ENCODE measurements at places on chromosomes 4 and X.

GRCh38 chr4:169612871-169613859 is 782 bp upstream of the NEK1 start:
- DNase-seq = peak; percentile 75

DNA sequence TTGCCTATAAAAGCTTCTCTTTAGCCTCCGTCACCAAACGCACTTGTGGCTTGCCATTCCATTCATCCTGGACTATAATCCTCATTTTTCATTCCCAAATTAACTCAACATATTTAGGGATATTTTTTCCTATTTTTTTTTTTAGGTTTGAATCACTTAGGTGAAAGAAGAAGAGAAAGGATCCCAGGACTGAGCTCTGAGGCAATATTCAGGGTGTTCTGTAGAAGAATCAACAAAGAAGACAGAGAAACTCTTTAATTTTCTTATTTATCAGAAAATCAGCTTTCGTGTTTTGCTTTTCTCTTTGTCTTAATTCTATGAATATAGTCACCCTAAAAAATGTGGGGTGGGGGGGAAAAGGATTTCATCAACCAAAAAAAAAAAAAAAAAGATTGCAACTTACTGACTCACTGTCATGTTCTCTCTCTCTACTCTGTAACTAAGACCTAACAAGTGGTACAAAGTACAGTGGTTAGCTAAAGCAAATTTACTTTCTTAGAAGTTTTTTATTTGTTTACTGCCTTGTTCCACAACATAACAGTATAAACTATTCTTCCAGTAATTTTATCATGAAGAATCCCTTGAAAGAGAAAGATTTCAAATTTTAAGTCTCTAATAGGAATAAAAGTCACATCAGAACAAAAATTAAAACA is 272.0 kb downstream of the DHX15 start:
- DNase-seq = no peak

- DNase-seq = no peak
Observed at GRCh38 chr4:43763029-43763610, 685.5 kb downstream of the KCTD8 start.

DNA sequence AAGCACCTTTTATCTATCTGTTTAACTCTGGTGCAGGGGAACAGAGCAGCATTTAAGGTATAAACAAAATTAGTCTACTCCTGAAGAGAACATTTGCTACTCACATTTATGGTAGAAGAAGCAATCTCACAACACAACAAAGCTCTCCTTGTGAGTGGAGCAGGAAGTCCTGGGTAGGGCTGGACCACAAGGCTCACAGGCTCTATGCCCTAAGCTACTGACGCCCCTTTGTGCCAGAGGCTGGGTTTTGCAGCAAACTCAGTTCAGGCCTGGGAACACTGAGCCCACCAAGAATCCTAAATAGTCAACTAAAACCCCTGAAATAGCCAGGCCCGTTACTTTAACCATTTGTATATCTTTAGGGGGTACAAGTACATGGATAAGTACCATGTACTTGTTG is 4.7 kb upstream of the ZXDB start:
- no peak for DNase-seq

GRCh38 chrX:118510111-118510510 is 14.5 kb downstream of the DOCK11 start:
- DNase-seq = no peak

DNA sequence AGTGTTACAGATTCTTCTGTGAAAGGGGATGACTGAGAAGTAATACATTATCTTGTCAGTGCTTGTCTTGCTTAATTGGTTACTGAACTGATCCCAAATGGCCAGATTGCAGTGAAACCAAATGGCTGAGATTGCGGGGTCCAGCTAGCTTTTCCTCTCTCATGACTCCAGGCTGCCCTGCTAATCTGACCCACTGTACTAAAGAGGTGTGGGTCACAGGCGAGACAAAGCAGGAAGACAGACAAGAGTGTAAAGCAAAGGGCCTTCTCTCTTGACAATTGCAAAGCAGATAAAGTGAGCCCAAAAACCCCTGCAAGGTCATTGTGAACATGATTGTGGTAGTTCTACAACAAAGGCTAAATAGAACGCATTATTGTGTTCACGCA is 2.1 kb downstream of the TMEM150C start:
- no peak for DNase-seq

DNA sequence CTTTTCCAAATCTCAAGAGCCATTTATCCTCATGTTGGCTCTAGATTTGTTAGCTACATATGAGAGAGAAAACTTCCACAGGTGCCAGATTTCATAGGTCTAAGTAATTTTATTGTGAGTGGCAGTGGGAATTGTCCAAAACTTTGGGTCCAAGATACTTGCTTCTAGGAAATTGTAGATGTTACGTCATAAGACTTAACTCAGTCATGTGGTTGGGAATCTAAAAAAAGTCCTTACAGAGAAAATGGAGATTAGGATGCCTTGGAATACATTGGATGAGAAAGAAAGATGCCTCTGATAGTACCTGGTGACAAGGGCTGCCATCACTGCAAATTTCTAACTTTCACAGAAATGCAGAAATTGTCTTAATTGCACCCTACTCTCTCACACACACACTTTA is 506.5 kb downstream of the C4orf33 start:
- DNase-seq = no peak

DNA sequence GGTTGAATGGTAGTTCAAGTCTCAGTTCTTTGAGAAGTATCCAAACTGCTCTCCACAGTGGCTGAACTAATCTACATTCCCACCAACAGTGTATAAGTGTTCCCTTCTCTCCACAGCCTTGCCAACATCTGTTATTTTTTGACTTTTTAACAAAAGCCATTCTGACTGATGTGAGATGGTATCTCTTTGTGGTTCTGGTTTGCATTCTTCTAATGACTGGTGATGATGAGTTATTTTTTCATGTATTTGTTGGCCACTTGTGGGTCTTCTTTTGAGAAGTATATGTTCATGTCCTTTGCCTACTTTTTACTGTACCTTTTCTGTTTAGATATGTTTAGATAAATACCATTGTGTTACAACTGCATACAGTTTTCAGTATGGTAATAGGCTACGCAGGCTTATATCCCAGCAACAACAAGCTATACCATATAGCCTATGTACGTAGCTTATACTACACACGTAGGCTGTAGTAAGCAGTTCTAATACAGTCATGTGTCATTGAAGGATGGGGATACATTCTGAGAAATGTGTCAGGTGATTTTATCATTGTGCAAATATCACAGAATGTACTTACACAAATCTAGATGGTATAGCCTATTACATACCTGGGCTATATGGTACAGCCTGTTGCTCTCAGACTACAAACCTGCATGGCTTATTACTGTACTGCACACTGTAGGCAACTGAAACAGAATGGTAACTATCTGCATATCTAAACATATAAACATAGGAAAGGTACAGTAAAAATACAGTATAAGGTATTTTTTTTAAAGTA is 28.1 kb downstream of the KLHL8 start:
- peak; percentile 34 for DNase-seq

DNA sequence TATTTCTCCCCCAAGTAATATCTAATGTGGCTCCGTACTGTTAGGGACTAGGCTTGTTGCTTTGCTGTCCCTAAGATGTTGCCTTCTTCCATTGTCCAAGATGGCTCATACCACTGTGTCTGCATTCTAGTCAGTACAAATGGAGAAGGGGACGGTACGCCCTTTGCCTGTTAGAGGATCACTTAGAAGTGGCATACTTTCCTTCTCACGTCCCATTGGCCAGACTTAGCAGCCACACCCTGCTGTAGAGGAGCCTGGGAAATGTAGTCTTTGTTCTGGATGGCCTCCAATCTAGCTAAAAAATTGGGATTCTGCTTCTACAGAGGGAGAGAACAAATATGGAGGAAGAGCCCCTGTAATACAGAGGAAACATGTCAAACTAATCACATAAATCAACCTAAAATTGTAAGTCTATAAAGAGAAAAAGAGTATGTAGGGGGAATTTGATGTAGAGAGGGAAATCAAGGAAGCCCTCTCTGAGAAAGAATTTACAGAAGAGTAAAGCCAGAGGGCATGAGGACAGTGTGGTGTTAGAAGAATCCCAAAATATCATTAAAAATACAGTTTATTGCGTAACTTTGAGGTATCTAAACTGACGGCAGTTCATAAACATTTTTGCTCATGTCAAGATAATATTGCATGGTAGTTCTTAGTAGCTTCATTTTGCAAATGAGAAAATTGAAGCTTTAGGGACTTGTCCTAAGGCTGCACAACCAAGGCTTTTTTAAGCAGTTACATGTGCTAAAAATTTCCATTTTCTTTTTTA is 15.1 kb downstream of the PRIMPOL start:
- peak; percentile 9 for DNase-seq

GRCh38 chr4:25813448-25814106 is 49.2 kb downstream of the SEL1L3 start:
- peak; percentile 88 for DNase-seq

- no peak for DNase-seq
Observed at GRCh38 chrX:80984118-80984517, 174.4 kb upstream of the BRWD3 start.

DNA sequence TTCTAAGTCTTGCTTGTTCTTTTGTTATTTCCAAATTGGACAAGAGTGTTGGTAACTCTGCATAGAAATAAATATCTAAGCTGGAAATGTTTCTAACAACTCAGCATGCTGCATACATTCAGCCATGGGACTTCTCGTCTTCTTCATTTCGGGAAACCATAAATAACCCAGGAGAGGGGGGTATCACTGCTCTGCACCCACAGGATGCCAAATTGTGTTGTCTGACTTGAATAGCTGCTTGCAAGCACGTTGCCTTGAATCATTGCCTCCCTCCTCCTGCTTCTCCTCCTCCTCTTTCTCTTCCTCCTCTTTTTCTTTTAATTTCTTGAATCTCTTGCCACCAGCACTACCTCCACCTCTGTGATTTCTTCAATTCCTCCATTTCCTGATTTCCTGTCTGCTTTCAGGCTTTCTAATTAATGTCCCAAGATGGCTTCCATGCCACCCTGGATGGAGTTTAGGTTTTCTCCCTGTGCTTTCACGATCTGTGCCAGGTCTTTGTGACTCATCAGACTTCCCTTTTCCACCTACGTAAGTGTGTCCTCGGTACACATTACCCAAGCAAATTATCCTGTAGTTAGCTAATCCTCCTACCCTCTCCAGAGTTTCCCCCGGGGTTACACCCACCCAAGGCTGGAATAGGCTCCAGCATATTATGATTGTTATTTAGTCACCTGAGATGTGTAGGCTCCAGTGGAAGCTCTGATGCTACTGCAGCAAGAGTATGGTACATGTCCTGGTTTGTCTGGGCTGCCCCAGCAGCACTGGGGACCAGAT is 122.6 kb upstream of the VCX3B start:
- DNase-seq = no peak

DNA sequence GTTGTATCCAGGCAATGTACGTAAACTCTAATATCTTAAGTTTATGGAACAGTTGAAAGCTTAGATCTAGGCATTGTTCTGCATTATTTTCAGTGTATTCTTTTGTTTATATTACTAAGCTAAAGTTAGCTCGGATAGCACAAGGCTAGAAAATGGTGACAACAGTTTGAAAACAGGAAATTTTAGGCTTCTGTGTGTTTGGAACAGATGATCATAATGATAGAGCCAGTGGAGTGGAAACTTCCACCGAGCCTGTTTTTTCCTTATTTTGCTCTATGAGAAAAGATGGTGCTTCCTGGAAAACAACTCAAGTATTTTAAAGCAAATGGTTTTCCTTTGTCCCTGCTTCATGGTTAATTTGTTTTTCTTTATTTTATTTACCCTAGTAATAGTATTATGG is 70.8 kb downstream of the GAB1 start:
- no peak for DNase-seq

DNA sequence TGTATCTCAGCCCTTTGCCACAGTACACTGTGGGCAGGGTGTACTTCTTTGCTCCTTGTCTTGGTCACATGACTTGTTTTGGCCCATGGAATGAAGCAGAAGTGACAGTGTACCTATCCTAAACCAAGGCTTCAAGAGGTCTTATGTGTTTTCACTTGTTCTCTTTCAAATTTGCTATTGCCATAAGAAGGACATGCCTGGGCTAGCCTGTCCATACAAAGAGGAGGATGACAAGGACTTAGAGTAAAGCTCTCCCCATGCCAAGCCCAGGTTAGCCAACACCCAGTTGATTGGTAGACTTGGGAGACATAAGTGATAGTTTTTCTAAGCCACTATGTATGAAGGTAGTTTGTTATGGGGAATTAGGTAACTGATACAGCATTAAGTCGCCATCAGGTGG is 141.1 kb upstream of the MID1 start:
- DNase-seq = no peak

- peak; percentile 90 for DNase-seq
Observed at GRCh38 chrX:10756441-10756840, 136.1 kb upstream of the MID1 start.

- DNase-seq = no peak
Observed at GRCh38 chr4:88350786-88351185, 27.9 kb upstream of the HERC6 start.

GRCh38 chr4:8568068-8568668 is 12.0 kb upstream of the GPR78 start:
- DNase-seq = peak; percentile 36

- no peak for DNase-seq
Observed at GRCh38 chr4:48781968-48782367, 1.9 kb upstream of the FRYL start.

DNA sequence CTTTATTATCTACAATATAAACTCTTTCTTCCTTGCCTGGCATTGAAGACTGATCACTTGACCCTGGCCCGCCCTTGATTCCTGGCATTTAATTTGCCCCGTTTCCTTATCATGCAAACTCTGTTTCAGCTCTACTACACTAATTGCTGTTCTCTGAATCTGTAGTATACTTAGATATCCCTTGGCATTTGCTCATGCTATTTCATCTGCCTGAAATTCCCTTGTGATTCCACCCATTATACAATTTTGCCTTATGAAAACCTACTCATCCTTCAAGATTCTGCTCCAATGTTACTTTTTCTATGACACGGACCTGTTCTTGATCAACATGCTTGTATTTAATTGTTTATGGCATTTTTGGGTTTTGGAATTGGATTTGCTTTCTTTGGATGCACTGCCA is 459.9 kb upstream of the AMOT start:
- no peak for DNase-seq
